ENCODE measurements at places on chromosomes 12 and 14.

- no peak for DNase-seq
These were observed 427 bp downstream of the SLC6A12 start for GRCh38 chr12:213527-213932.

DNA sequence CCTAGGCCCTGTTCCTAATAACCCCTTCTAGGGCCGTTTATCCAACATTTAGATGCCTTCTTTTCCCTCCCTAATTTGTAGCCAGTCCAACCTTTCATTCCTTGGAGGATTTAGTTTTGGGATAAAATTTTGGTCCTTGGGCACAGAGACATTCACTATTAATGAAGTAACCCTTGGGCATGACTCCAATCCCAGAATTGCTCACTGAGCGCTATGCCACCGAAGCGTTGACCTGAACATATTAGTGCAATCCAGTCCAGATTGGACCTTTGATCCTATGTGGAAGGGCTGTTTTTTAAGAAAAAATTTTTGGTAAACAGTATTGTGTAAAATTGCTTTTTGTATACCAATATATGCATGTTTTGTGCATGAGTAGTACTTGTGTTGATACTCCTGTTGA is 10.0 kb downstream of the DACT1 start:
- no peak for DNase-seq

DNA sequence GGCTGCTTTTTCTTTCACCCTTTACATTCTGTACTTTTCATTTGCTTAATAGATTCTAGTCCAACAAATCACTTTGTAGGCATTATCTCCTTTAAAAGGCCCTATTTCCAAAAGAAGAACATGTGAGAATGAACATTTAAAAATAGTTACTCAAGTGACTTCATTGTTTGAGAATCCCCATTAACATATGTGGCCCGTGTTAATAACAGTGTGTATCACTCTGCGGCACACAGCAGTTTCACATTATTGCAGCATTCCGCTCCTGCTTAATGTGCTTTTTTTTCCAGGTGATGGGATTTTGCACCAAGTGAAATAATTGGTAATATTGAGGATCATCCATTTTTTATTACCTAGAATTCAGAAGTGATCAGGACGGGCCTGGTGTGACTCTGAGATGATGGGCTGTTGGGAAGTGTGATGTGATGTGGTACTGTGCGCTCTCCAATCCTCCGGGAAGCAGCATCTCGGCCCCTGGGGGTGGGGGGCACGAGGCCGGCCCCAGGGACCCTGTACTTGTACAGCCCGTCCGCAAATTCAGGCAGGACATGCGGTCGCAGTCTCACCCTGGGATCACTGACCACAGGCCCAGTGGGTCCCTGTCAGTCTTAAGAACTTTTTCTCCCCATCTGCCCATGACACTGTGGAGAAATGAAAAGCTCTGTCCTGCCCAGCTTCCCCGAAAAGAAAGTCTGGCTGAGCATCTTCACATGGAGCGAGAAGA is 32.9 kb downstream of the SLC15A4 start:
- no peak for DNase-seq

- DNase-seq = no peak
These were observed 32.3 kb upstream of the OR10A7 start for GRCh38 chr12:55188573-55188972.

DNA sequence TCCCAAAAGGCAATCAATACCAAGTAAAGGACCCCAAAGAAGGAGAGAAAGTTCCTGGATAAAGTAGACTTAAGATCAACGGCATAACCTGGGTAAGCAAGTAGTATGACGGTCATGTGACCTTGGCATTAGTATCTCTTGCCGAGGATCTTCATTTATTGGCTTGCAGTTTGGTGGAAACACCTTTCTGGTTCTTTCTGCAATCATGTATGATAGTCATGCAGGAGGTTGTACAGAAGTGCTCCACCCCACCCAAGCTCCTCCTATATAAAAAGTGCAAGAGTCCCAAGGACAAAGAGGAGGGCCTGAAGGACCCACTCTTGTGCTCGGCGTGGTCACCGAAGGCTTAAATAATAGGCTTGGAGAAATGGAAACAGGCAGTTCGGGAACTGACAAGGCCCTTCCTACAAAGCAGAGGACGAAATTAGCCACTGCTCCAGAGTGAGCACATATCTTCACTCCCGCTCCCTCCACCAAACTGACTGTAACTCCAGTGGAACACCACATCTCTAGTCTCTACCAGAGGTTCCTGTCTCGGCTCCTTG is 750 bp downstream of the CS start:
- peak; percentile 45 for DNase-seq

- no peak for DNase-seq
These were observed 101.6 kb upstream of the KRAS start for GRCh38 chr12:25352083-25352918.

DNA sequence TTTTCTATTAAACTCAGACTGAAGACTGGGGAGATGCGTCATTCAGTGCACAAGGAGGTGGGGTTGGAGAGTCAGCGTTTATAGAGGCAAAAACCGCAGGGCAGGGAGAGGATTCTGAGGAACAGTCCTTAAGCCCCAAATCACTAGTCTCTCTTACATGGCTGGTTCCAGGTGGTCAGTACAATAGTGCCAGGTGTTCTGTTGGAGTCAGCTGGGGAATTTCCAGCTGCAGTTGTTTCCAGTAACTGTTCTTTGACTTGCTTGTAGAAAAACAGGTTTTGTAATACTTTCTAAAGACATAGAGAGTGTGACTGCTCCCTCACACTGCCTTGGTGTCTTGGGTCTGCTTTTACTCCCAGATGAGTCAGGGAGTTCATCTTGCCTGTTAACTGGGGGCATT is 192.2 kb downstream of the TMTC3 start:
- DNase-seq = peak; percentile 80

DNA sequence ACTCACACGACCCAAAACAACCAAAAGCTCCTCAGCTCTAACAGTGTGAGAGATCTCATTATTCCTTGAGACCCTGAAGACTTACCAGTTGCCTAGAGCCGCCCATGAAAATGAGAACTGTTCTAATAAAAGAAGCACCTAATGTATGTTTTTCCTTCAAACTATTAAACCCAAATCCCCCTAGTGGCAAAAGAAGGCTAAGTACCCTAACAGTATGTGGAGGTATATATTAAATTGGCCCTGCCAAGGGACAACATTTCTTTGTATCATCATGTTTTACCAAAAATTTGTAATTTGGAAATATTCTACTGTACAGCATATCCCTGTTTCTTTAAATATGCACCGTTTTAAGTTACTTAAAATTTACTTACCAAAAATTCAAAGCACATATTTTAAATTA is 38.0 kb upstream of the PPFIA2 start:
- DNase-seq = peak; percentile 55

DNA sequence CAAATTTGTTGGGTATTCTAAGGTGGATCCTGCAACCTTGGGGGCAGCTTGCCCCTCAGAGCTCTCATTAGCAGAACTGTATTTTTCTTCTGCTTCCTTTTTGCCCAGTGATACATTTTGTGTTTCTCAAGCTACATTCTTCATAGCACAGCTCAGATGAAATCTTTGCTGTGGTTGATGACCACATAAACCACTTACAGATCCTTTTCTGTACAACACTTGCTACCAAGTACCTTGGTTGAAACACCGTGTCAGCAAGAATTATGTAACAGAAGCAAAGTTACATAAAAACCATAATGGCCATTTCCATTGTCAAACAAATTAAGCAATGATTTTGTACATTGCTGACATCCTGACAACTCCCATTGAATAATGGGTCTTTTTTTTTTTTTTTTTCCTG is 9.7 kb upstream of the PLBD1 start:
- DNase-seq = no peak

DNA sequence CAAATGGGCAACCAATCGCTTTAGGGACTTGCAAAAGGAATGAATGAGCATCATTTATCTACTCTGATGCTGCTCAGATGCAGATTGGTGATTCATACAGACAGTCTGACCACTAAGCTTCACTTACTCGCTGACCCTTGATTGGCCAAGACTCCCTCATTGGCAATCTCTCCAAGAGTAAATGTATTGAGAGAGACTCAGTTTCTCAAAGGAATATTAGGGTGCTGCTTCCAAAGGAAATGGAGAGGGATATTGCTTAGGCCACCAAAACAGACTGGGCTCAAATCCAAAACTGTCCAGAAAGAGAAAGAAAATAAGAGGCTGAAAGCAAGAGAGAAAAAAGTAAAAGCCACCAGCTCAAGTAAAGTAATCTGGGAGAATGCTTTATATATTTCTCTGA is 785.2 kb downstream of the GALC start:
- no peak for DNase-seq

GRCh38 chr12:99611599-99611998 is 36.0 kb upstream of the GARIN6 start:
- no peak for DNase-seq

GRCh38 chr14:20934148-20934762 is 21.0 kb upstream of the RNASE2 start:
- peak; percentile 22 for DNase-seq

DNA sequence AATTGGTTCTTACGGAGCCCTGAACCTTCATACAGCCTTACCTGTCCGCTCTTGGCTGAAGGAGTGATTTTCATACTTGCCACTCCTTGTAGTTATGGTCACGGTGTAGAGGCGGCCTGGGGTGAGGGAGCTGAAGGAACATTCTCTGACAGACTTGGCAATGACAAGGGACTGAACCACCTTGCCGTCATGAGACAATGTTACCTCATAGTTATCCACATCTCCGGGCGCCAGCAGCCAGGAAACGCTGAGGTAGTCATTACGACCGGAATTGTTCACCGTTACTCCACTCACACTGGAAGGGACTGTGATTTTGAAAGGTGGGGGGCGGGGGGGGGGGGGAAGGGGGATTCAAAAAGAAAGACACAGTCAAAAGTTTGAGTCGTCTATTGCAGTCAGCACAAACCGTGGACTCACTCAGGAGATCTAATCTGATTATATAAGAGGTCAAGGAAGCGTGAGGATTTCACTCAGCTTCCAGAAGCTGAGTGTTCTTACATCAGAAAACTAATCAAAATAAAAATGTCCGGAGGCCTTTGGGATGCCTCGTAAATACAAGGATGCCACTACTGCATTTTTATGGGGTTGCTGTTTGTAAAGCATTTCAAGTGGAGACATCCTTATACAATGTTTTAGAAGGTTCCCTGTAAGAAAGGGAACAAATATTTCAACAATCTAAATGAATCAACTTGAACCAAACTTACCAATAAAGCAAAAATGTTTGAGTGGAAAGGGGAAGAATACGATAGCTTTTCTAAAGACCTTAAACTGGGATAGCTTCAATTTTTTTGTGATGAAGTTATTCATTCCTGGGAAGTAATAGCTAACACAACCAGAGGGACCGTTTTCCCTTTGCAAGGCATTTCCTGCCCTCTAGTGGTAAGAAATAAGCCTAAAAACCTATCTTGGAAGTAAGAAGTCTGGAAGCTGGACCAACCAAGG is 60.6 kb downstream of the PTPRB start:
- peak; percentile 81 for DNase-seq

DNA sequence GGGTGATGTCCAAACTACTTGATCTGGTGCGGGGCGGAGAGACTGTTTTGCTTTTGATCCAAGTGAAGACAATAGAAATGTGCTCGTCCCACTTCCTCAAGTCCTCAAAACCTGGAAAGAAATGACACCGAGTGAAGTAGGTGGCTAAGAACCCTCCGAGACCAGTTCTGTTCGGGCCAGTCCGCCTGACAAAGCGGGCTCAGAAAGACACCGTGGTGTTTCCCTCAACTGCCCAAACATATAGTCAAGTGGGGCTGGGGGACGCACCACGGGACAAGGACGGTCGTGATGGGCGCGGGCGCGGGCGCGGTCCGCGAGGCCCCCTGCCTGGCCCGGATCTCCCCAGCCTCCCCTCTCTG is 1.6 kb downstream of the PHLDA1 start:
- DNase-seq = peak; percentile 45

GRCh38 chr12:67364228-67364627 is 95.1 kb downstream of the CAND1 start:
- no peak for DNase-seq

- DNase-seq = no peak
These were observed 202.2 kb downstream of the ATP23 start for GRCh38 chr12:58143498-58143995.

- peak; percentile 92 for DNase-seq
These were observed 23.4 kb upstream of the SLC35F4 start for GRCh38 chr14:57889245-57889644.

DNA sequence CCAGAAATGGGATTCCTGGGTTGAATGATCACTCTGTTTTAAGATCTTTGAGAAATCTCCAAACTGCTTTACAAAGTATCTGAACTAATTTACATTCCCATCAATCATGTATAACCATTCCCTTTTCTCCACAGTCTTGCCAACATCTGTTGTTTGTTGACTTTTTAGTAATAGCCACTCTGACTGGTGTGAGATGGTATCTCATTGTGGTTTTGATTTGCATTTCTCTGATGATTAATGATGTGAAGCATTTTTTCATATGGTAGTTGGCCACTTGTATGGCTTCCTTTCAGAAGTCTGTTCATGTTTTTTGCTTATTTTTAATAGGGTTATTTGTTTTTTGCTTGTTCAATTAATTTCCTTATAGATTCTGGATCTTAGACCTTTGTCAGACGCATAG is 211.8 kb upstream of the AVPR1A start:
- peak; percentile 7 for DNase-seq

- peak; percentile 78 for DNase-seq
These were observed at the start of gene MMP14 for GRCh38 chr14:22836301-22837113. MMP14 (plus strand) TSS chr14:22836585; CDS start chr14:22836818, 233 bp downstream.

DNA sequence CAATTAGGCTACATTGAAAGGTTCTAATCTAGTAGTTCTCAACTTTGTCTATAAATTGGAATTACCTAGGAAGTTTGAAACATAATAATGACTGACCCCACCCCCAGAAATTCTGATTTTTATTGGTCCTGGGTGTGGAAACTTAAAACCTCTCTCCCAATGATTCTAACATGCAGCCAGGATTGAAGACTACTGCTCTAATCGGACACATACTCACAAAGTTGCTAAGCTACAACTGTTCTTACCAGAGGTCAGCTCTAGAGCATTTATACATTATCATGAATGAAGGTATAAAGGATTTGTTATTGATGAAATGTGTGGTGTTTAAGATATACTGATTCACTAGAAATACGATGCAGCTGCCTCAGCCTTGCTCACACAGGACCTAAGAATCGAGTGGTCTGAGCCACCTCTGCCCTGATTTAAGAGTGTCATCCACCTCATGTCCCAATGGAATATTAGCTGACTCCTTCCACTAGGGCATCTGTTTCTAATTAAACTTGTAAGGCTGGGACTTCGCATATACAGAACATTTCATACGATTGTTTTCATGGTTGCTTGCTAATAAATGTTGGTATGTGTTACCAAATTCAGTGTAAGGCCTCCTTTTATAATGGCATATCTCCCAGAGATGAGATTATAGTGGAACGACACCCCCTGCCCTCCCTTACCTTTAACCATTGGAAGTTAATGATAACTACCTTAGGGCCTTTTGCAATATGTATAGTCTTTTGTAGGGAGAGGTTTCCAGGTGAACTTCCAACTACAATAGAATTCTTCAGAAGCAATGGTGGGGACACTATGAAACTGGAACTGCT is 410.8 kb upstream of the PDE3A start:
- DNase-seq = no peak

GRCh38 chr14:93997916-93998870 is 1.1 kb downstream of the CCDC197 start:
- no peak for DNase-seq

DNA sequence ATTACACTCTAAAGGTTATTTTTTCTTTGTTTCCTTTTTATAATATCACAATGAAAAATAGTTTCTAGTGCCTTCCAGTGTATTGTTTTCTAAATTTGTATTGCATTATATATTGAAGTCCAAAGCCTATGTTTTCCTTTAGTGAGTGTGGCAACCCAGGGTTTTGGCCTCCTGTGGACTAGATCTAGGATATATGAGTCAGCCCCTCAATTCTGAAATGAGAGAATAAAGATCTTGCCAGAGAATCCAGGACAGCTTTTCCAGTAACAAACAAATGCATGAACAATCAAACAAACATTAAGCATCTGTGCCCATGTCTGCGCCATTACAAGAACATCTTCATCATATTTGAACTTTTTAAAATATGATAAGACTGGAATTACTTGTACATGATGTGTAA is 70.7 kb upstream of the SSTR1 start:
- DNase-seq = peak; percentile 49
